ENCODE measurements at places on chromosomes 16 and 17.

GRCh38 chr16:15682105-15682570 lies 32.1 kb downstream of the NDE1 start:
- DNase-seq, result no peak

GRCh38 chr16:49499869-49500610 lies 126.4 kb downstream of the C16orf78 start:
- DNase-seq, result no peak

DNA sequence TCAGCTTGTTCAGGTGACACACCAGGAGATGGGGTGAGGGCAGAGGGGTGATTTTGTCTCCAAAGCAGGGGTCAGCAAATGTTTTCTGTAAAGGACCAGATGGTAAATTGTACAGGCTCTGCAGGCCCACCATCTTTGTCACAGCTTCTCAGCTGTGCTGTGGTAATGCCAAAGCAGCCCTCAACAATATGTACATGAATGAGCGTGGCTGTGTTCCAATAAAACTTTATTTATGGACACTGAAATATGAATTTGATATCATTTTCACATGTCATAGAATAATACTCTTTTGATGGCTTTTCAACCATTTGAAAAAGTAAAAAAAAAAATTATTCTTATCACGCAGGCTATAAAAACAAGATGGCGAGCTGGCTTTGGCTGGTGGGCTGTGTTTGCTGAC lies 206.4 kb upstream of the RPL38 start:
- DNase-seq, result no peak

DNA sequence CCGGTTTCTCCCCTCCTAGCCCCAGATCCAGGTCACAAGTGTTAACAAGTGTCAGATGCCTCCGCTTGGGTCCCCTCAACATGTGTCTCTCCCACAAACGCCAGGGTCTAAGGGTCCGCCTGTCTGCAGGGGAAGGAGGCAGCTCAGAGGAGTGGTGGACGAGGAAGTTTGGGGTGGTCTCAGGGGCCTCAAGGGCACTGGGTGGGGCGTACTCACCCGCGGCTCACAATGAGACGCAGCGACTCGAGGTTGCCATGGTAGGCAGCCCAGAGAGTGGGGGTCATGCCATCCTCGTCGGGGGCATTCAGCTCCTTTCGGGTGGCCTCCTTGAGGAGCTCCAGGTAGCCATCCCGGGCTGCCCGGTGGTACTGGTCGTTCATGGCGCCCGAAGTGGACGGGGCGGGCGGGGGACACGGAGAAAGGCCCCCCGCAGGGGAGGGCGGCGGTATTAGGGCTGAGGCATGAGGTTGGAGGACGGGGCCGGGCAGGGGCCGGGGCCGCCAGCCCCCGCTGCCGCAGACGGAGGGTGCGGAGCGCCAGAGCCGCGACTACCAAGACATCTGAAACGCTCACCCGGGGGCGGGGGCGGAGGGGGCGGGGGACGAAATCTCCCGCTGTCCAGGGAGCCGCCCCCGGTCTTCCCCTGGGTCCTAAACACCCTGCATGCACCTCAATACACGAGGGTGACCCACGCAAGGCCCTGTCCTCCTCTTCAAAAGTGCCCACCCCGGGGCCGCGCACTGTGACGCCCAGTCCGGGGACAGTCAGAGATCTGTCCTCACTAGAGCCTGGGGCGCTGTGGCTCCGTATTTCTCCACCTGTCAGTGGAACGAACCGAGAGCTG lies at the start of gene USH1G:
Gene USH1G, minus strand, starts transcription at position 562 of the 844 bp plus-strand sequence. Its CDS starts 182 bp downstream, at position 380.
- no peak for DNase-seq

DNA sequence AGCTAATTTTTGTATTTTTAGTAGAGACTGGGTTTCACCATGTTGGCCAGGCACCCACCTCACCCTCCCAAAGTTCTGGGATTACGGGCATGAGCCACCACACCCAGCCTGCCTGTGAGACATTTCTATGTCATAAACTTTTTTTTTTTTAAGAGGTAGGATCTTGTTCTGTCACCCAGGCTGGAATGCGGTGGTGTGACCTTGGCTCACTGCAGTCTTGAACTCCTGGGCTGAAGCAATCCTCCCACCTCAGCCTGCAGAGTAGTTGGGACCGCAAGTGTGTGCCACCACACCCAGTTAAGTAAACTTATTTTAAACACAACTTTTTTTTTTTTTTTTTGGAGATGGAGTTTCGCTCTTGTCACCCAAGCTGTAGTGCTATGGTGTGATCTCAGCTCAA lies 47.2 kb downstream of the SCNN1G start:
- DNase-seq, result no peak

DNA sequence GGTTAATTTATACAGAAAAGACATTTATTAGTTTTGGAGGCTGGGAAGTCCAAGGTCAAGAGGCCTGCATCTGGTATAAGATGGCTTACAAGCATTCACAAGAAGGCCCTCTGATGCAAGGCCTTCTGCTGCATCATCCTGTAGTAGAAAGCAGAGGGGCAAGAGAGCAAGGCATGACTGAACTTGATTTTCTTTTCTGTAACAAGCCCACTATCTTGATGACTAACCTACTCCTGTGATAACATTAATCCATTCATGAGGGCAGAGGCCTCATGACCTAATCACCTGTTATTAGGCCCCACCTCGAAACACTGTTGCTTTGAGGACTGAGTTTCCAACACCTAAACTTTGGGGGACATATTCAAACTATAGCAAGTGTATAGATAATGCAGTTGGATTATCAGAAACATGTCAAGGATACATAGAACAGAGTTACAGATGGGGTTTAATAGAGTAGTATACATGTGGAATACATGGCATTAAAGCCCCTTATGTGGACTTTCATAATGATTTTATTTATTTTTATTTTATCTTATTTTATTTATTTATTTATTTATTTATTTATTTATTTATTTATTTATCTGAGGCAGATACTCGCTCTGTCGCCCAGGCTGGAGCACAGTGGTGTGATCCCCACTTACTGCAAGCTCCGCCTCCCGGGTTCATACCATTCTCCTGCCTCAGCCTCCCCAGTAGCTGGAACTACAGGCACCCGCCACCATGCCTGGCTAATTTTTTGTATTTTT lies 88.2 kb downstream of the CHD9 start:
- DNase-seq, result no peak

DNA sequence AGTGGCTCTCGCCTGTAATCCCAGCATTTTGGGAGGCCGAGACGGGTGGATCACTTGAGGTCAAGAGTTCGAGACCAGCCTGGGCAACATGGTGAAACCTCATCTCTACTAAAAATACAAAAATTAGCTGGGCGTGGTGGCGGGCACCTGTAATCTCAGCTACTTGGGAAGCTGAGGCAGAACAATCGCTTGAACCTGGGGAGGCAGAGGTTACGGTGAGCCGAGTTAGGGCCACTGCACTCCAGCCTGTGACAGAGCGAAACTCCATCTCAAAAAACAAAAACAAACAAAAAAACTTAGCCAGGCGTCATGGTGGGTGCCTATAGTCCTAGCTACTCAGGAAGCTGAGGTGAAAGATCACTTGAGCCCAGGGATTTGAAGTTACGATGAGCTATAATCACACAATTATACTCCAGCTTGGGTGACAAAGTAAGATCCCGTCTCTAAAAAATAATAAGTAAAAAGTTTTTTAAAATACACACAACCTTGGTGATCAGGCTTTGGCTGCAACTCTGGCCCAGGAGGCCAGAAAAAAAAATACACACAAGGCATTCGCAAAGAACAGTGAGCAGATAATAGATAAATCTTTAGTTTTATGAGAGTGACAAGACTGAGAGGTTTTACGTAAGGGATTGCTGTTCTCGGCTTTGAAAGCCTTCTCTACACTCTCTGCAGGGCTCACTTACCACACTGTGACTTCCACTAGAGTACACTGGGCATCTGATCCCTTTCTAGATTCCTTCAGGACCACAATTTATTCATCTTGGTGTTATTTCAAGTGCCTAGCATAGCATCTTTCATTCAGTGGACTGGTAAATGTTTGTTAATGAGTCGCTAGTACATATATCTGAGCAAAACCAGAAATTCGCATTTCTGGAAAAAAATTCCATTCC lies 5.9 kb downstream of the GSPT1 start:
- DNase-seq, result no peak

DNA sequence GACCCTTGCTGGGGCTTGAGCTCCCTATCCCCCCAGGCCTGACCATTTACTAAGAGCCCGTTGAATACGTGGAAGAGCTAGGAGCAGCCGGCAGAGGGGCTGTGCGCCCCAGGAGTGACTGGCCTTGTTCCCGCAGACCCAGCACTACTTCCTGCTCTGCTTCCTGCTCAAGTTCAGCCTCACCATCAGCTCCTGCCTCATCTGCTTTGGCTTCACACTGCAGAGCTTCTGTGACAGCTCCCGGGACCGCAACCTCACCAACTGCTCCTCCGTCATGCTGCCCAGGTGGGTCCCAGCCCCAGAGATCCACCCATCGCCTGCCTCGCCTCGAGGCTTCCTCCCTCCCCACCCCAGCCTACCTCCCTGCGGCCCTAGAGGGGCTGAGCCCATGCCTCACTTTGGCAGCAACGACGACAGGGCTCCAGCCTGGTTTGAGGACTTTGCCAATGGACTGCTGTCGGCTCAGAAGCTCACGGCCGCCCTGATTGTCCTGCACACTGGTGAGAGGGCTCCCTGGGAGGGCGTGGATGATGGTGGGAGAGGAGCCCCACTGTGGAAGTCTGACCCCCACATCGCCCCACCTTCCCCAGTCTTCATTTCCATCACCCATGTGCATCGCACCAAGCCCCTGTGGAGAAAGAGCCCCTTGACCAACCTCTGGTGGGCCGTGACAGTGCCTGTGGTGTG lies 17.2 kb downstream of the CASKIN2 start:
- DNase-seq, result no peak

GRCh38 chr16:85650135-85650843 lies 37.2 kb downstream of the GSE1 start:
- no peak for DNase-seq

GRCh38 chr16:68289202-68289601 lies 21.5 kb downstream of the SLC7A6OS start:
- no peak for DNase-seq

GRCh38 chr17:15431196-15431595 lies 36.2 kb downstream of the CDRT4 start:
- no peak for DNase-seq

DNA sequence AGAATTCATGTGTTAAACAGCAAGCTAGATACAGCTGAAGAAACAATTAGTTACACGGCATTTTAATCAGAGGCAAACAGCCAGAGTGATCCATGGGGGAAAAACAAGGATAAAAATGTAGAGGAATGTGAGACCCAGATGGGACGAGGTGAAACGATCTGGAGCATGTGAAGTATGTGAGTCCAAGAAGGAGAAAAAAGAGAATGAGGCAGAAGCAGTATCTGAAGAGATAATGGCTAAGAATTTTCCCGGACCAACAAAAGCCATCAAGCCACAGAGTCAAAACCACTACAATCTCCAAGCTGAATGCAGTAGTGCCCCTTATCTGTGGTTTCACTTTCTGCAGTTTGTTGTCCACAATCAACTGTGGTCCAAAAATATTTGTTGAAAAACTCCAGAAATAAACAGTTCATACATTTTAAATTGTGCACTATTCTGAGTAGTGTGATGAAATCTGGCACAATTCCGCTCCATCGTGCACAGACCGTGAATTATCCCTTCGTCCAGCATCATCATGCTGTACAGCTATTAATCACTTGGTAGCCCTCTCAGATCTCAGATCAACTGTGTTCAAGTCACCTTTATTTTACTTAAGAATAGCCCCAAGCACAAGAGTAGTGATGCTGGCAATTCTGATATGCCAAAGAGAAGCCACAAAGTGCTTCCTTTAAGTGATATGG lies 18.8 kb downstream of the MYH10 start:
- peak; percentile 51 for DNase-seq

DNA sequence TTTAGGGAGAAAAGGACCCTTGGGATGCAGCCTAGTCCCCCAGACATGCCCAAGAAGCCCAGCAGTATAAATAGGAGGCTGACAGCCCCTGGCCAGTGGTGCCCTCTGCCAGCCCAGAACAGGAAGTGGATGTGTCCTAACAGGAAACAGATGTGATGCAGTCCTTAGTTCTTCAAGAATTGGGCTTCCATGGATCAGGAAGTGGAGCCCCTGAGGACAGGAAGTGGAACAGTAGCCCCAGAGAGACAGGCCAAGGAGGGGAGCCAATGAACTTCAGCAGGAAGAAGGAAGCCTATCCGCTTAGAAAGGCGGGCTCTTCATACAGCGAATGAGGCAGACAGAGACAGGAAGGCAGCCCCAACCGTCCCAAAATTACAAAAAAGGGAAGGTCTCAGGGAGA lies 7.2 kb downstream of the CTF1 start:
- DNase-seq, result no peak

DNA sequence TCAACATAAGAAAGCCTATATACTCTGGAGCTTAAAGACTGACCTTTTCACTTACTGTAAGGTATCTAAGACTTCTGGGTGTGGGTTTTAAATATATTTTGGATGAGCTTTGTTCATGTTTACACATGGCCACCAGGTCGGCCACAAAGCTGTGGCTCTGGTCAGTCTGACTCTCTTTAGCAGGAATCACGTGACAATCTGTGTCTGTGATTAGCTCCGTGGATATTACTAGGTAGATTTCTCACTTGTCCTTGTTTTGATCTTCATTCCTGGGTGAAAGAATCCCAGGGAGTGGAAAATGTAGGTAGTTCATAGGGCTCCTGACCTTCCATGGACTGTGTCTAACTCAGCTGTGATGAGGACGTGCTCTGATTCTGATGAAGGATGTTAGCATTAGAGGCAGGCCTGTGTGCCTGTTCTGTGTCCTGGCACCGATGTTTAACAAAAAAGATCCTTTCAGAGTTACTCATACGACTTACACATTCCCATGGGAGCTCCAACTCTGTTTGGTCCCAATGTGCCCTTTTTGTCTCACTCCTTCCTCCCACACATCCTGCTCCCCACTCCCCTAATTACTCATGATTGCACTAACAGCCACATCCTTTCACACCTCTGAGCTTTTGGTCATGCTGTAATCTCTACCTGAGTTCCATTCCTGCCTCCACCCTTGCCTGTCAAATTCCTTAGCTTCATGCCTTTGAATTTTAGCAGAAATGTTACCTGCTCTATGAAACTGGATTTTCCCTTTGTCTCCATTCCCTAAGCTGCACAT lies 425.1 kb downstream of the MAF start:
- no peak for DNase-seq

DNA sequence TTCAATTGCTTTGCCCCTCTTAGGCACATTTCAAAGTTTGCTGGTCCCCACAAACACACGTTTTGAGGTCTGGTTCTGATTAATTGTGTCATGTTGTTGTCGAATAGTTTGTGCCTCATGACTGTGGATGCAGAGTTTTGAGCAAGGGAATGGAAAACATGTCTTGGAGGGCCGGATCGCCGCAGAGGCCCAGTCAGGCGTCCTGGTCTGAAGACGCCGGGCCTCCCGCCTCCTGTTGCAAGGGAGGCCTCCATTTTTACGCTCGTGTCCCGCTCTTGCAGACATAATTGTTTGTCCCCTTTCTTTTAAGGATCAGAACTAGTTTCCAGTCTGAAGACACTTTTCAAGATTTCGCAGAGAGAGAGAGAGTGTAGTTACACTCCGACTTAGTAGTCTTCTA lies 3.2 kb downstream of the NTN1 start:
- DNase-seq, result no peak

Data from BJ (cell line).